ENCODE measurements at places on chromosomes 11 and 22.

DNA sequence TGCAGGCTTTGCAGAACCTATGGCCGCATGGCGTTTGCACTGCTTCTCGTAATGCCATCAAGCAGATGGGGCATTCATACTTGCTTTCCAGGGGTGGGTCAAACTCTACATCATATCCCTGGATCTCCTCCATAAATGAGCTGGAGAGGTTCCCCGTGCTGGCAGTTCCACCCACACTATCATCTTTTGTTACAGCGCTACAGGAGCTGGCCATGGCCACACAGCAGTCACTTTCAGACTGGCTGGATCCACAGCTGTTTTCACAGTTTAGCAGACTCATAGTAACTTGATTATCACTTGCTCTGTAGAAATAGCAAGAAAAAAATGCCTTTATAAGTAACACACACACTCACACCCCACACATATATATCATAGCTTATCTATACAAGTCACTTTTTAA lies 8.8 kb downstream of the TRAF6 start:
- DNase-seq, result no peak

DNA sequence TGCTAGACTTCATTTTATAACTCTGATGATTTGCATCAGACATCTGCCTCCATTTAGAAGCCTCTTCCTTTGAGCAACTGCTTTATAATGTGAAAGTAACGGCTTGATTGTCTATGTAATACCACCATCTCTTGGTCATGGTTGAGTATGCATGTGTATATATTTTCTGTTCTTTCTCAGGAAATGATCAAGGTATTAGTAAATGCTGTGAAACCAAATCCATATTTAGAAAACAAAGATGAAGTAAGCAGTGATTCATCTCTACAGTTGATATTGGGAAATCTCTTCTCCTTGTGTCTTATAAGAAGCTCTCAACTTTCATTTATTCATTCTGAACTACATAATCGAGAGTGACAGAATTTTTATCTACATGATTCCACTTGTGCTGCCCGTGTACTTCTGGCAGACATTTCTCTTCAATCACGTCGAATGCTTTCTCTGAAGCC lies 104.6 kb upstream of the ANO3 start:
- DNase-seq, result no peak

GRCh38 chr11:48033918-48034341 lies 53.6 kb downstream of the PTPRJ start:
- DNase-seq, result peak; percentile 71

- DNase-seq, result no peak
These were observed 13.3 kb upstream of the CACNA1I start for GRCh38 chr22:39556970-39557841.

- DNase-seq, result no peak
These were observed 77.2 kb upstream of the PPARA start for GRCh38 chr22:46072981-46073682.

GRCh38 chr11:115926601-115927000 lies 422.4 kb upstream of the CADM1 start:
- DNase-seq, result no peak

GRCh38 chr22:46547179-46547882 lies 9.9 kb upstream of the CELSR1 start:
- DNase-seq, result no peak

- no peak for DNase-seq
These were observed 358.2 kb downstream of the DDX10 start for GRCh38 chr11:109023036-109023435.

DNA sequence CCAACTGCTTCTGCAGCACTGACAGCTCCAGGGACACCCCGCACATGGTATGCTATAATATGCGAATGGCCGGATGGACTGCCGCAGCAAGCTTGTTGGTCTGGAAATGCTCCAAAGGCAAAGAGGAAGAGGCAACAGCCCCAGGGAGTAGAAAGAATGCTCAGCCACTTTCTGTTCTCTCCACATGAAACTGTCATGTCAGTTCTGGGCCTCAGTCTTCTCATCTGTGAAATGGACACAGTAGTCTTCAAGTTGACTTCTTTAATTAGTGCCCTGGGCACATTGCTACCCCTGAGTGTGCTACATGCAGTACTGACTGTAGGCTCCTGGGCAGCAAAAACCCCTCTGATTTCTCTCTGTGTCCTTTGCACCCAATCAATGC lies 19.9 kb downstream of the IL10RA start:
- DNase-seq, result no peak

DNA sequence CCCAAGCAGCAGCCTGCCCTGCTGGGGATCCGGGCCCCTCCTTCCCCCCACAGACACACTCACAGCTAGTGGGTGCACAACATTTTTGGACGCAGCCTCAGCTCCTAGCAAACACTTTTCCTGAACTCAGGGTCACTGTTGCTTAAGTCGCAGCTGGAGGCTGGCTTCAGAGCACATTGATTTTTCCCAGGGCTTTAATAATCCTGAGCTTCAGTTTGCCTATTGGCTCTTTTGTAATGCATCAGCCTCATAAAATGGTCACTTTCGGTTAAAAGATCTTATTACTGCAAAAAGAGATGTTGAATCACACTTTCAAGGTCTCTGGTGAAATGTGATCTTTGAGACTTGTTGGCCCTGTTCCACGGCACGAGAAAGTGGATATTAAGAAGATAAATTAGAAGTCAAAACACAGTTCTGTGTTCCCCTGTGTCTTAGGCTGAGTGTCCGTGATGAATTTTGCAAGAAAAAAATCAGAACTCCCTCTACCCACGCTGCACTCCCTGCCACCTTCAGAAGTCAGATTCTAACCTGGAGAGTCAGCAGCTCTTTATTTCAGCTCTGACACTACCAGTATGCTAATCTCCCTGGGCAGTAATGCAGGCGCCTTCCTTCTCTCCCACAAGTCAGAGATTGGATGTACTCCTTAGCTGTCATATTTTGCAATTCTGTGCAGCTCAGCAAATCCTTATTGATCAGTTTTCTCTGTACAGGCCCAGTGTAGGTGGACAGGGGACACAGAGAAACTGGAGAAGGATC lies 158.2 kb upstream of the E2F8 start:
- DNase-seq, result no peak

GRCh38 chr22:35638001-35638400 lies 10.2 kb upstream of the APOL6 start:
- no peak for DNase-seq

GRCh38 chr11:14751975-14752407 lies 108.4 kb downstream of the PDE3B start:
- DNase-seq, result no peak

DNA sequence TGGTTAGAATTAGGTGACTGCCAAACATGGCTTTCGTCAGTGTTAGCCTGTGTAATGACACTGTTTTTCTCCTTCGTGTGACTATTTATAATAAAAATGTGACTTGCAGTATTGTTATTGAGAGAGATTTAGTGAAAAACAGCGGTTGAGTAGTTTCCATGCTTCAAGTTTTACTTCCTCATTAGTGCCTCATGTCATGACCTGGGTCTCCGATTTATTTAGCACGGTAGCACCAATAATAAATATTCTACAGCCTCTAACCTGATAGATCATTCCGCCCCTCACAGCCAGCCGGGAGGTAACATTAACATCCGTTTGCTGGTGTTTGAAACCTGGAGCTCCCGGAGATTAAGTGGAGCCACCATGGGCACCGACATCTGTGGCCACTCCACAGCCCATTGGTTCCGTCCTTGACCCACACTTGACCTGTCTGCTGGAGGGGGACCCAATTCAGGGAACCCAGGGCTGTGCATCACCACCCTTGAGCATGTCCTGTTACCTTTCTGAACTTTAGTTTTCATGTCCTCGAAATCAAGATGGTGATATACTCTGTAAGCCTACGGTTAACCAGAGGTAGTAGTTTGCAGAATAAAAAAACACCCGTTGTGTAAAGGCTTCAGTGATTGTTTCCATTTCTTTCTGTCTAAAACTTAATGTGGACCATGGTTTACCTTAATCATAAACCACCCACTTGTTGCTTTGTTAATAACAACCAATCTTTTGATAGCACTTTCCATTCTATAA lies 104.1 kb downstream of the ATXN10 start:
- no peak for DNase-seq

GRCh38 chr22:32693102-32693501 lies 108.4 kb upstream of the TIMP3 start:
- DNase-seq, result no peak

GRCh38 chr11:116071241-116071640 lies 567.0 kb upstream of the CADM1 start:
- no peak for DNase-seq

- peak; percentile 56 for DNase-seq
These were observed 10.7 kb downstream of the TAB1 start for GRCh38 chr22:39410264-39410663.

DNA sequence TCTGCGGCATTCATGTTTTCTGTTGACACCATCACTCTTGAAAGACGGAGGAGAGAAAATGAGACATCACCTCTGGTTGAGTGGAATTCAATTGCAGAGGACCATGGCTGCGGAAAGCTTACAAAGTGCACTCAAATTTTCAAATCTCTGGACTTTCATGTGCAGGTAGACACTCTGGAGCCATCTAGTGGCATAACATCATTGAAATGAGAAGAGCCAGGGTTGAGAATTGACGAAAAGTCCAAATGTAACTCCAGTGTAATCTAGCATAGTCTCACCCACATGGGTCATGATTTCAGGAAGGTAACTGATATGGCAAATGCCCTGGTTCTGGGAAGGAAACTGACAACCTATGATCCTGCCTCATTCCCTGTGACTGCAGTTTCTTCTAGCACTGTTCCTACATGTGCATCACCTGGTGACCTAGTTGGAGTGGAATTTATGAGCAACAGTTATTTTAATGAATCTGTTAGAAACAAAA lies 687.8 kb downstream of the KCNA4 start:
- peak; percentile 1 for DNase-seq

GRCh38 chr22:16957781-16958180 lies 50.2 kb downstream of the GAB4 start:
- DNase-seq, result no peak

DNA sequence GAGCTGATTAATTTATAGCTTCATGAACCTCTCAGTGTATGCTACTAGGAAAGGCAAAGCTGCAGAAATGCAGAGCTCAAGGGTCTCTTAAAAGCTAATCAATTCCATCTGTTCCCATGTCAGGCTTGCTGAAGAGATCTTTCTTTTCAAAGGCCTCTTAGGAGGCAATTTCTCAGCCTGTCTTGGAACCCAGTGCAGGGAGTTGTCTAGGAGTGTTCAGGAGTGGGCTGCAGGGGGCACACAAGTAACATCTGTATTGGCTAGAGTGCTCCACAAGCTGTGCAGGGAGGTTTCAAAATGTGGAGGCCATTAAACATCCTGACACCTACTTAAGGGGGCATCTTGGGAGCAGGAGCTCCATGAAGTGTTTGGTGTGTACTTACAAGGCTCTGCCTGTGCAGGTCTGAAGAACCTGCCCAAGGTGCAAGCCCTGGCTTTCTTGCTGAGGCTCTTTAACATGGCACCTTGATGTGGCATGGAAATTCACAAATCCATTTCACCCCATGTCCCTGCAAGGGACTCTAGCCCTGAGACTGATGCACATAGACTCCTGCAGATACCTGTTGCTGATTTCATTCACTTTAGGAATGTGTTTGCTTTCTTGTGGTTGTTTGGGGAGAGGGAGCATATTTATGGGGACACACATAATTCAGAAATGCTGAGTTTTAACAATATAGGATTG lies 134.7 kb downstream of the ME3 start:
- DNase-seq, result no peak

- DNase-seq, result no peak
These were observed 147.0 kb downstream of the APOL5 start for GRCh38 chr22:35864545-35865165.

GRCh38 chr11:27210531-27210930 lies 152.5 kb downstream of the CCDC34 start:
- no peak for DNase-seq

- no peak for DNase-seq
These were observed 5.4 kb upstream of the GAS2L1 start for GRCh38 chr22:29300807-29301601.

DNA sequence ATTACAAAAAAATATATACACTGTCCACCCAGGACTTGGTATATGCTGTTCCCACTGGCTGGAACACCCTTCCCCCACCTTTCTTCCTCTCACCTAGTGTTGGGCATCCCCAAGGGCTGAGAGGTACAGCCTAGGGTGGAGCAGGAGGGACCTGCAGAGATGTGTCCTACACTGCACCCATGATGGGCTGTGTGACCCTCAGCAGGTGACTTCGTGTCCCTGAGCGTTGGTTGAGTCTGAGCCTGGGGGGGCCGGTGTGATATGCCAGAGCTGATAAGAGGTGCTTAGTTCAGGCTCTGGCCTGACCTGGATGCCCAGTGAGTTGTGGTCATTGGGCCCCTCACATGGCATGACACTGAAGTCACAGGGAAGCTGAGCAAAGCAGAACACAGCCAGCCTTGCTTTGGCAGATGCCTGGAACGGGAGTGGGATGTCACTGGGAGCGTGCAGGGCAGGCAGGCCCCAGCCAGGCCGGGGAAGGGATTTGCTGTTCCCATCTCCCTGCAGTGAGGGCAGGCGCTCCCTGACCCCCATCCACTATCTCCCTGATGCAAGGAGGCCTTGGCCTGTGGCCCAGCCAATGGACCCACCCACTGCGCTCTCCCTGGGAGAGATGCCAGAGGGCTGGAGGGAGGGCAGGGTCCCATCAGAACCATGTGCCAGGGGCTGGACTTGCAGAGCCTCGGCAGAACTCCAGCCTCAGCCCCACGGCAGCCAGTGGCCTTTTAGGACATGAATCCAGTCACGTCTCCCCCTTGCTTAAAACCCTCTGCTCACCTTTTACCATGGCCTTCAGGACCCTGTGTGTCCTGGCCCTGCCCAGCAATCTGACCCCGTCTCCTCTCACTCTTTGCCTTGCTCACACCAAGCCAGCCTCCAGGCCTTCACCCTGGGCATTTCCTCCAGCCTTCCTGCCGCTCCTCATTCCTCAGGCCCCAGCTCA lies 138.9 kb downstream of the MN1 start:
- DNase-seq, result no peak

- no peak for DNase-seq
These were observed 30.8 kb upstream of the GDPD4 start for GRCh38 chr11:77332259-77332658.

DNA sequence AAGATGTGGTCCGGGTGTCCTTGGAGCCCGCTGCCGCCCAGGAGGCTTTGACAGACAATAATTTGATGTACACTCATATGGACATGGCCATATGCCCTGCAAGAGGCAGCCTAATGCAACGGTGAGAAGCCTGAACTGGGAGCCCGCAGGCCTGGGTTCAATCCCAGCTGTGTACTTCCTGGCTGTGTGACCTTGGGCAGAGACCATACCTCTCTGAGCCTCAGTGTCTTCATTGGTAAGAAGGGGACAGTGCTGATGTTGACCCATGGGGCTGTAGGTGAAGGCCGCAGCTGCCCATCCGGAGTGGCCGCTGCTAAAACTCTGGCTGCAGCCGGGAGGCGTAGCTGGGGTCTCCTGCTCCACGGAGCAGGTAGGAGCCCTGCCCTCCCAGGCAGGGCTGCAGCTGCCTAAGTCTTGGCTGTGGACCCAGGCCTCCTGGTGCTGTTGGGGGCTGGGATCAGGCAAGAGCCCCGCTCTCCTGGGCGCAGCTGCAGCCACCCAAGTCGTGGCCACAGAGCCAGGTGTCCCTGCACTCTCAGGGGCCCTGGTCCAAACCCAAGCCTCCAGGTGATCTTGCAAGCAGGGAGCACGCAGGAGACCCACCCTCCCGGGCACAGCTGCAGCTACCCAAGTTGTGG lies 8.9 kb downstream of the IL2RB start:
- DNase-seq, result no peak

Data from AML-193 (cell line).